Panc1 (cell line): ENCODE measurements at places on chromosomes 2 and 18.
A peak's percentile ranks its signal among the peaks of the same experiment; 100 is the strongest.

DNA sequence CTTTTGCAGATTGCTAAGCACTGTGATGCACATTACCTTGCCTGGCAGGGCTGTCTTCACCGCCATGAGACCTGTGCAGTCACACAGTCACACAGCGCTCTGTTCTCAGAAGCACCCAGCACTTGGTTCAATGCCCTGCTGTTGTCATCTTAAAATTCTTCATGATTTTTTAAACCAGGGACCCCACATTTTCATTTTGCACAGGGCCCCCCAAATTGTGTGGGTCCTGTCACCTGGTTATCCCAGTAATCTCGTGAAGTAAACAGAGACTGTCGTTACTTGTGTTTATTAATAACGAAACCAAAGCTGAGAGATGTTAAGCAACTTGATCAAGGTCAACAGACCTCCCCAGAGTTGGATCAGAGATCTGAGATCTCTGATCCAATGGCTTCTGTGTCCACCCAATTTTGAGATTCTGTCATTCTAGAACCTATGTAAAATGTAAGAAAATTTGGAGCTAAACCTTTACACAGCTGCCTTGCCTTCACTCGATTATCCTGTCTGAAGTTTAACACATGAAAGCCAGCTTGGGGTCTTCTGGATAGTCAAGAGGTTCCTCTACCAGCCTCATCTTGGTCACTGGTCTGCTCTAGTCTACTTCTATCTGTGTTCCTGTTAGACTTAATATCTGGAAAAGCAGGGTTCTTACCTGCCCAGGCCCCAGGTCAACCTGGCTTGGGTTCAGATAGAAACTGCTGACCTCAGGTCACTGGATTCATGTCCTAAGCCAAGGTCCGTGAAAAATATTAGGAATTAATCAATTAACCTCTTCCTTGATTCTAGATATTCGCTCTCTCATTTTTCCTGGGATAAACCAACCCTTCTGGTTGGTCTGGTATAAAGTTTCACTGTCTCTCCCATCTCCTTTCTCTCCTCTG, 13.7 kb upstream of the TTC39C start:
- no peak for DNase-seq

DNA sequence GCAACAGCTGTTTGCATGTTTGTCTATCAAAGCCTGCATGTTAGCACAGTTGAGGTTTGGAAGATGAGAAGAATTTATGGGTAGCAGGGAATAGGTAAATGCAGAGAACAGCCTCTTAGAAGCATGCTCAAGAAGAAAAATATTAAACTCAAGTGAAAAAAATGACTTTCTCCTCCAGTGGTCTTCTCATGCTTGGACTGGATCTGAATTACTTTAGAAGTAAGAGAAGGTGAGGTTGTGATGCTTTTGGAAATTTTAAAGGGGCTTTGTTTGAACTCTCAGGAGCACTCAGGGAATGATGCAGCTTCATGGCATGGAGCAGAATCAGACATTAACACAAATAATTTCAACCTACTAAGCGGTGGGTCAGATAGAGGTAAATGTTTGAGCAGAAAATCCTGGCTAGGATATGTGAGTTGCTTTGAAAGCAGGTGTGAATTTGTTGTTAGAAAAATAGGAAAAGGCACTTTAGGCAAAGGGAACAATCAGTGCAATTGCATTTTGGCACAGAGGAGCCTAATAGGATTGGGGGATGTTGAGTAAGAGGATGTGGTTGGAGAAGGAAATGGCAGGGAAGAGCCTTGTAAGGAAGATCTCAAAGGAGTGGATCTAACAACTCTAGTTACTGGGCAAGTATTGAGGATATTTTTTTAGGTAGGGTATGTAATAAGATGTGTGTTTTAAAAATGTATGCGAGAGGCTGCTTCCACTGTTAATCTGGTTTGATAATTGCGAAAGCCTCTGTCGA, 76.3 kb downstream of the DDX1 start:
- no peak for DNase-seq

GRCh38 chr2:202023198-202023903, 10.3 kb upstream of the FZD7 start:
- DNase-seq: no peak

DNA sequence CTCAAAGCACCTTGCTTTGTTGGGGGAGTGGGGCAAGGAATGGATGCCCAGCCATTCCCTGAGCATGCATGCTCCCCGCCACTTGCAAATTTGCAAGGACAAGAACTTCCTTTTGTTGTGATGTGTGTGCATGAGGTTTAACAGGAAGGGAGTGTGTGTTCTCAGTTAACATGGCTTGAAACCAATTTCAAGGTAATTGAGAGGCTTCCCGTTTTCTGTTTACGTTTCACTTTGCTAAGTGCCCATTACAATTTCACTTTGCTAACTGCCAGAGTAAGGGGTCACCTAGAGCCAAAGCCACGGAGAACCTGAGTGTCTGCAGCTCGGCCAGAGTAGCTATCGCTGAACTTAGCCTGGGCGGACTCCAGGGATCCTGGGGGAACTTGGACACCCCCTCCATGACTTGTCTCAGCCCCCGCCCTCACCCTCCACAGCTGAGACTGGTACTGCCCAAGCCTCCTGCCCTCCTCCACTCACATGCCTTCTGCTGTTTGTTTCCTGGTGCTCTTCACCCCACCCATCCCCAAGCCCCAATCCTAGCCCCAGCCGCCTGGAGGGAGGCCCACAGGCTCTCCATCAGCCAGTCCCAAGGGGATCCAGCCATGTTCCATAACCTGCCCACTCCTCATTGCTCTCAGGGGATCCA, 53.6 kb upstream of the LAPTM4A start:
- DNase-seq: no peak

DNA sequence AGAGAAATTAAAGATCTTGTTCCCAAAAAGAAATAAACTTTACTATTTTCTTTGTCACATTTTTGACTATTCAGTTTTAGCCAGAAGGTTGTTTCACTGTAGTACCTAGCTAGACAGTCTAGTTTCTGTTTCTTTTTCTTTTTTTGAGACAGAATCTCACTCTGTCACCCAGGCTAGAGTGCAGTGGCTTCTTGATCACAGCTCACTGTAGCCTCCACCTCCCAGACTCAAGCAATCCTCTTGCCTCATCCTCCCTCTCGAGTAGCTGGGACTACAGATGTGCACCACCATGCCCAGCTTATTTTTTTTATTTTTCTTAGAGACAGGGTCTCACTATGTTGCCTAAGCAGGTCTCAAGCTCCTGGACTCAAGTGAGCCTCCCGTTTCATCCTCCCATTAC, 2.2 kb downstream of the RBM45 start:
- DNase-seq: no peak

DNA sequence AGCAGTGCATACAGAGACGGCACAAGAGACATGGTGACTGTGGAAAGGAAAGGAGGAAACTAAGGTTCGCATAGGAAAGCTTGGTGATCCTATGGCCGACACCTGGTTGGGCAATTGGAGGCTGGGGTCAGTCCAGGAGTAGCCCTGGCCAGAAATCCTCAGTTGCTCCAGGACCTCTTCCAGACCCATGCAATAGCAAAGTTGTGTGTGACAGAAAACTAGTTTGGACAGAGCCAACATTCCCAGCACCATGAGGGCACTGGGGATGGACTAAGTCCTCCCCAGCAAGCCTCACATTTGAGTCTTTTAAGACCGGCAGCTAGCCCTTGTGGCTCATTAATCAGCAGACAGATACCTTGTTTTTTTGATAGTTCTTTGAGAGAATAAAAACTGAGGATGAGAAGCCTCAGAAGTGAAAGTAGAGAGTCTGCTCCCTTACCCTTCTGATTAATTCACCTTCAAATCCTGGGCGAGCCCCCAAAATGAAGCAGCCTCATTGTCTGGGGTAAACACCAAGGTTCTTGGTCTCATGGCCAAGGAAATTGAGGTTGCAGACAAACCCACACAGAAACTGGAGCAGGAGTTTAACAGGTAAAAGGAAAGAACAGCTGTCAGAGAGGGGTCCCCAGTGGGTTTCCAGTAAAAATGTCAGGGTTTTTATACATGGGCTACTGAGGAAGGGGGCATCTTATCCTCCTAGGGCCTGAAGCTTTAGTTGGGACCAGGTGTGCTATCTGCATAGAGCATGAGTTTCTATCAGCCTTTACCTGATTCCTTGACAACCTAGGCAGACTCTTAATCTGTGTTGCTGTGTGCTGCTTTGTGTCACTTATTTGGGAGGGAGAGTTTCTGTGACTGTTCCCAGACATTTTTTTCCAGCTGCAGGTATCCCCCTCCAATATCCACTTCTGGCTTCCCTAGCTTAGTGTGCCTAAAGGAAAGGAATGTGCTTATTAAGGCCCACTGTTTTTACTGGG, 39.1 kb downstream of the STK17B start:
- no peak for DNase-seq

- no peak for DNase-seq
Observed at GRCh38 chr2:60998628-60999545, 18.6 kb upstream of the PEX13 start.

DNA sequence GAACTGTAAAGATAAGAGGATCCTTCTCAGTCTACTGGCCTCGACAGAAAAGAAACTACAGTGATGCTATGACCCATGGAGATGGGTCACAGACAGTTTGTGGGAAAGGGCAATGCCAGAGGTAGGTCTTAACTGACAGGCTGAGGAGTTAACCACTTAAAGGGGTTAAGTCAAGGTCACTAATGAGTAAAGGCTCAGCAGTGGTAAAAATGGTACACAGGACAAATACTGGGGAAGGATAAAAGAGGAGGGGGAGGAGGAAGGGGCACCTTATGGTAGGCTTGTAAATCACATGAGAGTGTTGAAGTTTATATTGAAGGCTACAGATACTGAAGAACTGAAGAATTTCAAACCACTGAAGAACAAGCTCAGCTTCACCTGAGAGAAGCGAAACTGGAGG, 9.9 kb downstream of the IER3IP1 start:
- no peak for DNase-seq

- DNase-seq: no peak
Observed at GRCh38 chr2:104862058-104862941, 8.4 kb downstream of the POU3F3 start.

- DNase-seq: no peak
Observed at GRCh38 chr2:84965192-84965516, 5.8 kb upstream of the KCMF1 start.

DNA sequence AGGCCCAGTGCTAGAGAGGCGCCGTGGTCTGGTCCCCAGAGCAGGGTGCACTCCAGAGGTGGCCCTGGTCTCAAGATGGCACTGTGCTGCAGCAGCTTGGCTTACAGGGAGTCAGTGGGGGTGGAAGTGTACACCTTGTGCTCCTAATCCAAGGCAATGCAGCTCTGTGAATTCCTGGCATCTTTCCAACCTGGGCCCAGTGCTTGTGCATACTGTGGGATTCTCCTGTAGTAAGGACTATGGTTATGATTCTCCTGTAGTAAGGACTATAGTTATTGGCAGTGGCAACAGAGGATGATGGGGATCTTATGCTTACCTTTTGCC, 616.7 kb upstream of the REG3G start:
- DNase-seq: no peak

DNA sequence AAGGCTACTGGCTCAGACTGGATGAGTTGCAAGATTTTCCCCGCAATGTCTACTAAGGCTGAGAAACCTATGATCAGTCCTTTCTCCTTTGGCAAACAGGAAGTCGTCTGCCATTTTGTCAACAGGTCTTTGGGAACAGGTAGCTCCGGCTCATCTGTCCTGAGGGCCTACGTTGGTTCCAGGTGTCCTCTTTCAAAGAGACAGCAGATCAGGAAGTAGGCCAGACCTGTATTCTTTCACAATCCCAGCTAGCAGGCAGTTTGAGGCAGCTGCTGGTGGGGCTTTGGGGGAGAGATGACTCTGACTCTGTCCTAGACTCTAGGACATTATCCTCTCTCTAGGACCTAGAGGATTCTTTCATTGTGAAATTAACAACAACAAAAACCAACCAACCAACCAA, 98.6 kb downstream of the ACTR2 start:
- DNase-seq: no peak

- no peak for DNase-seq
Observed at GRCh38 chr2:47403609-47404193, 745 bp downstream of the MSH2 start.

DNA sequence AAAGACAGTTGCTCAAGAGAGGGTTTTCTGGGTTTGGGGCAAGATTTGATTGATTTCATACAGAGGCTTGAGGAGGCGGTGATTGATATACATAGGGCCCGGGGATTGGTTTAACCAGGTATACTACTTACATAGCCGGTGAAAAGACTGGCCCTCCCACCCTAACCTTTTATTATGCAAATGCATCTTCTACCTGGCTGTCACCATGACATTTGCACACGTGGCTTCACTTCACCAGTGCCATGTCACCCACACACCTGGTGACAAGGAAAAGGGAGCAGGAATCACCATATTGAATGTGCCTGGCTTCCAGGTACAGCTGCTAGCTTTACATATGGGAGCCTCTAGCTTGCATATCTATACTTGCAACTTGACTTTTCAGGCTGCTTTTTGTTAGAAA, 9.7 kb downstream of the ERMN start:
- no peak for DNase-seq

DNA sequence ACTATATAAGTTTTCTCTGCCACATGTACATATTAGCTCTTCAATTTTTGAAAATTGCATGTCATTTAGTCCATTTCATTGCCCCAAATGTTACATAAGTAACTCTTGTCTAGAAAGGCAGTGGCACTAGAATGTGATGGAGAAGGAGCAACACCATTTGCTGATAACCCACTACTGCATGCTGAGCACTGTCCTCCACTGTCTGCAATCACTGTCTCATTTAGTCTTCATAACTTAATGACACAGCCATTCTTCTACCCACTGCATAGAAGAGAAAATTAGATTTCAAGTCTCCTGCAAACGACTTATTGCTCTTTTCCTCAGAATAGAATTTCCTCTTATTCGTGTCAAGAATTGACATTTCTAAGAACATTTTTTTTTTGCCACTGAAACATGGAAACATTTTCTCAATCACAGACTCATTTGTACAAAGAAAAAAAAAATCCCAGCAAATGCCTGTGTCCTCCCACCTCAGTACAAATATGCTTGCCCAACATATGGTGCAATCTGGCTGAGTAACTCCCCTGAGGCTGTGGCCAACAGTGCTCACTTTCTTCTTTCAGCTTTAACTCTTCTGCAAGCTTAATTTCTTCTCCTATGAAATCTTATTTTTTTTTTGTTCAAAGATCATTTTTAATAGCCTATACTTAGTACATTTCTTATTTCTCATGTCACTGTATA, 768.6 kb upstream of the HS6ST1 start:
- DNase-seq: no peak

DNA sequence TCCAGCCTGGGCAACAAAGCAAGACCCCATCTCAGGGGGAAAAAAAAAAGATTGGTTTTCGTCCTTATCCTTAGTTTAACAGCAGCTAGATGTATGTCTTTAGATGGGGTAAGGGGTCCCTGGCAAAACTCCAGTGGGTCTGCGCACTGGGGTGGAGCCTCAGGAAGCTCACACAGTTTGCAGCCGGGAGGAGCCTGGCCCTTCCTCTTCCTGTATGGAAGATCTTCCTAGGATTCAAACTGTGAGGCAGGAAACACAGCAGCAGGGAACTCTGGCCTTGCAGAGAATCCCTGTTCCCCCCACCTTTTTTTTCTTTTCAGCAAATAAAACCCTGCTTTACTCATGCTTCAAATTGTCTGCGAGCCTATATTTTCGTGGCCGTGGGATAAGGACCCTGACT, 12.5 kb upstream of the GRP start:
- no peak for DNase-seq

- DNase-seq: no peak
Observed at GRCh38 chr2:7627583-7627982, 710.4 kb downstream of the RNF144A start.

- no peak for DNase-seq
Observed at GRCh38 chr2:239690651-239691631, 290.1 kb upstream of the HDAC4 start.

- no peak for DNase-seq
Observed at GRCh38 chr2:76501641-76502040, 790.9 kb upstream of the GCFC2 start.

- peak; percentile 61 for DNase-seq
Observed at GRCh38 chr2:74334931-74335333, 8.3 kb downstream of the SLC4A5 start.
